ENCODE measurements at places on chromosomes 2 and 18. TPM values are rescaled to one million over a fixed set of nuclear protein-coding genes. Genes with fewer than 3 reads are reported as not detected.

DNA sequence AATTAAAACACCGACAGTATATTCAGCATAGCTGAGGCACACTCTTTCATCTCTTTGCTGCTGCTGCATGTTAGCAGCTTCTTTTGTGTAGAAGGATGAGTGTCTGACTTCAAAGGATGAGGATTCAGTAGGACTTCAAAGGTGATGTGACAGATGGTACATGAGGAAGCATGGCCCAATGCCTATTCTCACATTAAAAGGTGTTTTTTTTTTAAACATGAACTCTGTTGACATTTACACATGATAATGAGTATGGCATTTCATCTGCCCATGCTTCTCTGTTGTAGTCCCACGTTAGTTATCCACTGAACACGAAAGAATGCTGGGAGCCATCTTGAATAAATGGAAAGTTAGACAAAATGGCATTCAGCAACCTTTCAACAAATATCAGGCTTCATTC is 1950.8 kb upstream of the PIK3C3 start:
- DNase-seq, result no peak

DNA sequence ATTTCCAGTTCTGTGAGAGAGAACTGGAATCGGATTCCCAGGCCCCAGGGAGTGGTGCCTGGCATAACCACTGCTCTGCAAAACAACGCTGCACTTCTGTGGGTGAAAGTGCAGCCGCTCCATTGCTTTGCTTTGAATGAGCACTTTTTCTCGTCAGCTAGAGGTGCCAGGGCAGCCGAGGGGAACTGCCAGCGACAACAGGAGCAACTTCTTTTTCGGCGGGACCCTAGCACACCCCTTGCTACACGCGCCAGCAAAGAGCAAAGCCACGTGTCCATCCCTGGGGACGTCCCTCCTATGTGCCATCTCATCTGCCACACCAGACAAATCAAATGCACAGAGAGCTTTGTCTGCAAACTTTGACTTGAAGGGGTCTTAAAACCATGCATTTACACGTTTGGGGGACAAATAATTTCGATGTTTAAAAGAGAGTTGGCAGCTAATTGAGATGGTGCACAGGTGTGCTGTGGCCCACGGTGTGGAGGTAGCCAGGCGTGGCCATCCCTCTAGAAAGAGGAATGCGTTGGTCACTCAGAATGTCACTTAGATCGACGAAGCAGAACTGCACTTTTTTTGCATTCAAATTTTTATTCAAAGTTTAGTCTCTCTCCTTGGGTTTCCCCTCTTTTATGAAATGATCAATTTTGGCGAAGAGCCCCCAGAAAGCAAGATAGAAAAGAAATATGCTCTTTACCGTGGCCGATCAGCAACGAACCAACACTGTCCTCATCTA is 151.8 kb downstream of the MBP start:
- DNase-seq, result no peak

Gene SMAD4
- total RNA-seq, result 57.2 TPM

- no peak for DNase-seq
Observed at GRCh38 chr2:203649176-203649814, 57.1 kb upstream of the CD28 start.

Gene DNER
- 126 TPM for total RNA-seq

Gene STK11IP
- 16.8 TPM for total RNA-seq

DNA sequence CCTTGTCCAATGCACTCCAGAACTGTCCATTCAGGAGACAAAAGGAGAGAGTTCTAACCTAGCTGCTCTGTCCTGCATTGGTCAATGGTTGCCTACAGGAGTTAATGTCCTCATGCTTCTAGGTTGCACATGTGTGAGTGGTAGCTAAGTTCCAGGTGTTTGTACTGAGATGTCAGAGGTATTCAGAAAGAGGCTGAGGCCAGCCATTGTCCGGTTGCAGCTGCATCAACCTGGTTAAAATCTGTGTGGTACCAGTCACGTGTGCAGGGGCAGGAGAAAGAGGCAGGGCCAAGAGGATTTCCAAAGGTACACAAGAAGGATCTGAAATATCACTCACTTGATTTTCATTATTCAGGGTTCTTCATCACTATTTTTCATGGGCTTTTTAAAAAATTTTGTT is 70.8 kb downstream of the DTNA start:
- DNase-seq, result no peak

Gene C2orf78
- not detected for total RNA-seq

- DNase-seq, result peak; percentile 51
Observed at GRCh38 chr2:133607679-133608078, 39.4 kb upstream of the NCKAP5 start.

DNA sequence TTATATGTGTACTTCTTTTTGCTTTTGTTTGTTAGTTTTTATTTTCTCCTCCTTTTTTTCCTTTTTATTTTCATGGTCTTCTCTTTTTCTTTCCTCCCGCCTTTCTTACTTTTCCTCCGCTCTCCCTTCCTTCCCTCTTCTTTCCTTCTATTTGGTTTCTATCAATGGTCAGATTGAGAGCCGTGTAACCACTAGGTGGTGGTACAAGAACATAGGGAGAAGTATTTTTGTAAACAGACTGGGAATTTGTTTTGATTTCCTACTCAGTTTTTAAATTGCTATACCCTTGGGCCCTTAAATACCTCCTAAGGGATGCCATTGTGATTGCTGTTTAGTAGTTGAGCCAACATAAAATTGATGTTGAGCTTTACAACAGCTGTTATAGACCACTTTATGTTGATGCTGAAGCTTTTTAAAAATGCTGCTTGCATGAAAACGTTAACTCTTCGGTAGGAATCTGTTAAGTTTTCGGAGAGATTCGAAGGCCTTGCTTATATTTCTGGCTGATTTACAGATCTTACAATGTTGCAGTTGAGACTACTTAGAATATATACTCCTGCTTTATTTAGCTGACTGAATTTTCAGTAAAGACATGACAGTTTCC is 124.2 kb downstream of the UBE2E3 start:
- DNase-seq, result peak; percentile 74

GRCh38 chr2:181183878-181184542 is 203.6 kb downstream of the UBE2E3 start:
- no peak for DNase-seq

DNA sequence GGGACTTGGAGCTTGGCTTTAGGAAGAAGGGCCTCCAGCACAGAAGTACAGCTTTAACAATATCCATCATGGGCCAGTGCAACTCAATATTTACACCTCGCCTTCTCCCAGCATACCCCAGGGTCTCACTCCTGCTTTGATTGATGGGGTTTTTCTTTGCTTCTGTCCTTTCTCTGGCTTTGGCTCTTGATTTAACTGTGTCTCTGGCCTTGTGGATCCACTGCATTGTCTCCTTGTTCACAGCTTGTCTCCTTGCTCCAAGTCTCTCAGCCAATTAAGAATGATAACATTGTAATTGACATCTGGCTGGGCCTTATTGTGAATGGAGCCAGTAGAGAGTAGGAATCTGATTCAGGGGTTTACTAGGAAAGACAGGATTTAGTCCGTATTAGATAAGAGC is 1019.5 kb downstream of the TMEM182 start:
- no peak for DNase-seq

Gene NR4A2
- total RNA-seq, result 0.96 TPM

DNA sequence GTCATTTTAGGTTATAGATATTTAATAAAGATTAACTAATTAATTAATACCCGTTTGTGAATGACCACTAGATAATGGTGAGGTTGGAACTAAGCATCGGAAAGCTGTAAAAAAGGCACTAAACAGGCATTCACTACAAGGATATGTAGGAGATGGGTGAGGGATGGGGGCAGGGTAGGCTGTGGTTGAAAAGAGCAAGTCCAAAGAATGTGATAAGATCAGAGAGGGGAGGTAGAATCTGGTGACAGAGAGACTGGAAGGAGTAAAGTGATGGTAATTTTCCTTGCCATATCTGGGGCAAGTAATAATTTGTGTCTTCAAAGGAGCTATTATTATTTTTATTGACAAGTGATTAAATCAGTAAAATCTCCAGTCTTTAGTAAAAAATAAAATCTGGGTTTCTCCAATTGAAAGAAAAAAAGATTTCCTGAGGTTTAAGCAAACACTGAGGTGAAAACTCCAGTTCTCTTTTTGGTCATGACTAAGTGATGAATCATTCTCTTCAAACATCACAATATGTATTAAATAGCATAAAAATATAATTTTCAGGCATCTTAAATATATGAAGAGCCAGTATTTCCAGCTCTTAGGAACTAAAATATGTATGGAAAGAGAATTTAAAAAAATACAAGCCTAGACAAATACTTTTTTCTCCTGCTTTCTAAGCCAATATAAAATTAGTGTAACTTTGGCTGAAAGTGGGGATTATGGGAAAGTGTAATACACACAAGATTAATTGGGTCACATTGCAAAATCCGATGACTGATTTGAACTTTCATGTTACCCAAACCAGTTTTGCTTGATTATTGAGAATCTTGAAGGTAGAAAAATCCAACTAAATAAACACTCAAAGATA is 259.1 kb upstream of the RBMS1 start:
- DNase-seq, result peak; percentile 85

GRCh38 chr2:110991911-110992310 is 128.8 kb upstream of the BCL2L11 start:
- DNase-seq, result no peak

Gene TMEM198
- 2.3 TPM for total RNA-seq

Gene GALR1
- total RNA-seq, result not detected

- DNase-seq, result no peak
Observed at GRCh38 chr2:55965276-55965675, 41.7 kb upstream of the EFEMP1 start.

All from RPMI7951 (cell line).